Fibroblast of pulmonary artery (primary cell): ENCODE measurements at places on chromosomes 1 and 21.

DNA sequence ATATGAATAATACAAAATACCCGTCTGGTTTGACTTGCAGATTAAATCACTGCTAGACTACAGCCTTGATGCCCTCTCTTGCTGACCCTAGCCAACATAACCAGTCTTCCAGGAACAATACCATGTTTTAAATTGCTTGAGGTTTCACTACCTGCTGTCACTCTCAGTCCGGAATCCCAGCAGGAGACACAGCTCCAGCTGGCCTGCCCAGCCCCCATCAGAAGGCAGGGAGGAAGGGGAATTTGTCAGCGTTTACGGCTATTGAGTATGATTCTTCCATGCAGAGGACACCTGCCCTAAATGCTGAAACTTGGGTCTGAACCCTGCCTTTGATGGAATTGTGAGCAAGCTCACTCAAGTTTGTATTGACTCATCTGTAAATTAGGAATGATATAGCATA, 33.0 kb downstream of the ZNF496 start:
- no peak for DNase-seq

DNA sequence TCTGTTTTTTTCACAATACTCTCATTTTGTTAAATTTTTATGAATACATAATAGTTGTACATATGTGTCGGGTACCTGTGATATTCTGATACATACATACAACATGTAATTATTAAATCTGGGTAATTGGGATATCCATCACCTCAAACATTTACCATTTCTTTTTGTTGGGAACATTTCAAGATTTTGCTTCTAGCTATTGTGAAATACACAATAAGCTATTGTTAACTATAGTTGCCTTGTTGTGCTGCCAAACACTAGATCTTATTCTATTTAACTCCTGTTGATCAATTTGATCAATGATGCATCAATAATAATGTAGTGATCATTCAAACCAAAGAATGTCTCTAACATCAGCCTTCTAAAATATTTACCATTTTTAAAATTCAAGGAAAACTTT, 234.6 kb upstream of the NR5A2 start:
- no peak for DNase-seq

- DNase-seq: peak; percentile 82
These were observed 9.8 kb upstream of the SFN start for GRCh38 chr1:26853156-26853555.

- DNase-seq: no peak
These were observed 73.5 kb downstream of the ST6GALNAC5 start for GRCh38 chr1:76940571-76941335.

- no peak for DNase-seq
These were observed at the start of gene THEM5 for GRCh38 chr1:151853411-151853943. Gene THEM5 (minus strand): TSS chr1:151853712. CDS start chr1:151853565, 147 bp downstream.

DNA sequence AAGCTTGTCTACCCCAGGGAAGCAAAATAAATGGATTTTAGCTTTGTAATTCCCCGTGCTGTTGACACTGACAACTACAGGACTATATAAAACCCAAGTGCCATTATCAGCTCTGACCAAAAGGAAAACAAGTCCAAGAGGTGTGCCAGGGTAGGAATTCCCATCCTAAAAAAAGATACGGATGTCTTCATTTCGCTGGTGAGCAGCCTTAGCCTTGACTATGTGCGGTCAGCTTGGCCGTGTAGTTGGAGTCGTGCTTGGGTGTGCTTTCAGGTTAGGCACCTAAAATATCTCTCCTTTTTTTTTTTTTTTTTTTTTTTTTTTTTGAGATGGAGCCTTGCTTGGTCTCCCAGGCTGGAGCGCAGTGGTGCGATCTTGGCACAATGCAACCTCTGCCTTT, 28.9 kb upstream of the ACTN2 start:
- DNase-seq: no peak

DNA sequence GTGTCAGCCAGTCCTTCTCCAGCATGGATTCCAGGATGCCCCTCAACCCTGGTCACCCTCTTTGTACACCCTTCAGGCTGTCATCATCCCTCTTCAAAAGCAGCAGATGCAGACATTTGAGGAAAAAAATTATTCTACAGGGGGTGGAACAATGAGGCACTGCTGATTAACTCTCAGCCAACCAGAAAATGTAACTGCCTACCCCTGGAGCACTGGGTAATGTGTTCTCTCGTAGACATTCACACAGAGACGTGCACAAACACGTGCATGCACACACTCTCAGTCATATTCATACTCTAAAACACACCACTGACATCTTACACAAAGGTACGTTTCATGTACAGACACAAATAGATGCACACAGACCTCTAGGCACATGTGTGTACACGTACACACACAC, 175.4 kb downstream of the TRABD2B start:
- no peak for DNase-seq

DNA sequence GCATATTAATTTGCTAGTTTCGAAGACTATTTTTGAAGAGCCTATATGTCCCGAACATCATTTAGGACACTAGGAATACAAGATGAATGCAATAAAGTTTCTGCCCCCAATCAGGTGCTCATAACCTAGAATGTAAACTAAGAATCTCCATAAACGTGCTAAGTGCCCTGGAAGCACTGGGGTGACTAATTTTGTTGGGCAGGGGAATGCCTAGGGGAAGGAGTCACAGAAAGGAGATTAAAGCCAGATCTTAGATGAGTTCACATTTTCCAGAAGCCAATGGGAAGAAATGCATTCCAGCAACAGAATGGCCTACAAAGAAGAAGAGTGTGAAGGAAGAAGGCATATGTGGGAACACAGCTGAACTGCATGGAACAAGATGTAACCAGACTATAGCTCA, 19.5 kb downstream of the SCYL3 start:
- peak; percentile 29 for DNase-seq

GRCh38 chr1:155001425-155001674, 1.3 kb upstream of the ZBTB7B start:
- peak; percentile 27 for DNase-seq

DNA sequence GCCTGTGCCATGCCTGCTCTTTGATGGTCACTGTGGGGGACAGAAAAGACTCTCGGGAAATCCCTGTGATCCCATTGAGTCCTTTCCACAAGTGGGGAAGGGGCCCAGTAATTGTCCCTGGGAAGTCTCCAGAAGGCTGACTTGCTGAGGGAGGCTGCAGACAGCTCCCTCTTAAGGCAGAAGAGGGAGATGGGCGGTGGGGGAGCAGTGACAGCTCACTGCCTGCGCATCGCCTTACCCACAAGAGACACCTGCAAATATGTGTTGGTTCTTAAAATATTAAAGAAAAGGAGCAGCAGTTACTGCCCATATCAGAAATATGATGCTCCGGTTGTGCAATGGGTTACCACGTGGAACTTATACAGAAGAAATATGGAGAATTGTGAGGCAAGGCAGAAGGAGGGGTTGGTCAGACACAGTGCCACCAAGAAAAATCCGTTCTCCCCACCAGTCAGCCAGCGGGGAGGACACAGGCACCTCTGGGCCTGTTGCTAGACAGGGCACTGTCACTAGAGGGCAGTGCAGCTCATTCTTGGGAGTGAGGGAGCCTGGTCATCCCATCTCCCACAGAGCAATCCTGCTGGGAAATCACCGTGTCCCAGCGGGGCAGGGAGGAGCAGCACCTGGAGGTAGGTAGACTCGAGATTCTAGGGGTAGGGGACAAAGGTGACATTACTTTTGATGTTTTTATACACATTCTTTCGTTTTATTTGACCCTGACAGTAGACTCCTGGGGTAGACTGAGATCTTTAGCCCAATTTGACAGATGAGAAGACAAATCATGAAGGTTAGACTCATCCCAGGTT, 6.9 kb upstream of the CAMK1G start:
- DNase-seq: peak; percentile 75

- DNase-seq: no peak
These were observed 43.2 kb upstream of the ADGRL2 start for GRCh38 chr1:81757398-81758020.

GRCh38 chr1:115210302-115210711, 121.0 kb upstream of the TSPAN2 start:
- no peak for DNase-seq
